ENCODE measurements at places on chromosomes 3 and 15. TPM values are rescaled to one million over a fixed set of nuclear protein-coding genes. Genes with fewer than 3 reads are reported as not detected.

- no peak for DNase-seq
Observed at GRCh38 chr15:39642011-39642640, 61.2 kb downstream of the THBS1 start.

DNA sequence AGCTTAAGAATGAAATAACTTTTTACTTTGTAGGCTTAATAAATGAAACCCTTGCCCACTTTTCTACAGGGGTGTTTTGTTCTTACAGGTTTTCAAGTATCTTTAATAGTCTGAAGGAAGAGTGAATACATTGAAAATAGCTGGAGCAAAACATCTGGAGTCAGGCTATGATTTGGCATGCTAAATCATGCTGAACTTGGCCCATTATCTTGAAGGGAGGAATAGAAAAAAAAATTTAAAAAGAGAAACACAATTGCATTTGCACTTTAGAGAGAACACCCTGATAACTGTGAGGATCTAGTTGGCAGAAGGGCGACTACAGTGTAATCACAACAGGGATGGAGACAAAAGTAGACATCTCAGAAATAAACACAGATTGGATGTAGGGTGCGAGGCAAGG lies 1.8 kb upstream of the IQGAP1 start:
- no peak for DNase-seq

- no peak for DNase-seq
Observed at GRCh38 chr15:26564361-26564760, 208.5 kb downstream of the GABRB3 start.

DNA sequence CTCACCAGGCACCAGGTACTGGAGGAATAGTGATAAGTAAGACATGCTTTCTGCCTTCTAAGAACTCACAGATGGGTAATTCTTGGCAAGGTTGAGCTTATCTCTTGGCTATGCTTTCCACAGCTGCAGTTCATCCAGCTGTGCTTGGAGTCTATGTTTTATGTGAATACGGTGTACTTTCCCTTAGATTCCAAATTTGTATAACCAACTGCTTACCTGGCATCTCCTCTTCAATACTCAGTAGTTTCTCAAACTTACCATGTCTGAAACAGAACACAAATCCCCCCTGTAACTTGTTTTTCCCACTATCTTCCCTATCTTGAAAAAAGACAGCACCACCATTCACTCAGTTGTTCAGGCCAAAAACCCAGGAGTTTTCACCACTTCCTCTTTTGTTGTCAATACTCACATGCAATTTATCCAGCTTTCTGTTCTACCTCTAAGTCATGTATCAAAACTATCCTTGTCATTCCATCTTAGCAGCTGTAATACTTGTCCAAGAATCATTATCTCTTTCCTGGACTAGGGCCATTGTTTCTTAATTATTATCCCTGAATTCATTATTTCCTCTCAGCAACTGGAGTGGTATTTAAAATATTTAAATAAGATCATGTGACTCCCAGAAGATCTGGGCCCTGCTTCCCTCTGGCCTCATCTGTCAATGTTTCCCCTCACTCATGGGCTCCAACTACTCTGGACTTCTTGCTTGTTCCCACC lies 32.6 kb downstream of the COL6A5 start:
- DNase-seq, result no peak

The CLSTN2 gene
- total RNA-seq, result 20.7 TPM

The PYGO1 gene
- 29.3 TPM for total RNA-seq

DNA sequence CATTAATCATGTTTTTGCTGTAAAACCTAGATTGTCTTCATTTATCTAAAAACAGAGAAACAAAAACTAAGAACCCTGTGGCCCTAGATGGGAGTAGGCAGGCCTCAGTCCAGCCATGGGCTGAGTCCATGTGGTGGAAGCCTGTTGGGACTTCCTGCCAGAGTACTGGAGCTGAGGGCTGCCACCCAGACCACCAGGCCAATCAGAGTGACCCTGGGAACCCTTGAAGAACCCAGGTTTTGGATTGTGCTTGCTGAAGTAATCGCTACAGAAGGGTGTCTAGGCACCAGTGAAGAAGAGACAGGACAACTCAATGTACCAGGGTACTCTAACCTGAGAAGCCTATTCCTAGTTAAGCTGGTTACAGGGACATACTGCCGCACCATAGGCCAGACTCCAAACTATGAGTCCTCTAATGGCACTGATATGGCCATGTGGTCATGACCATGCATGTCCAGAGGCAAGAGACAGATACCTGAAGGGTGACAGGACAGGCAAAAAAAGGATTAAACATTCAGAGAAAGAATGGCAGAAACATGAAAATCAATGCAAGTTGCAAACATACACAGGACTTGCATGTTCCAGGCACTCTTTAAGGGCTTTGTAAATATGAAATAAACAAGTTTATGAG lies 12.9 kb downstream of the CSRNP1 start:
- DNase-seq, result no peak

DNA sequence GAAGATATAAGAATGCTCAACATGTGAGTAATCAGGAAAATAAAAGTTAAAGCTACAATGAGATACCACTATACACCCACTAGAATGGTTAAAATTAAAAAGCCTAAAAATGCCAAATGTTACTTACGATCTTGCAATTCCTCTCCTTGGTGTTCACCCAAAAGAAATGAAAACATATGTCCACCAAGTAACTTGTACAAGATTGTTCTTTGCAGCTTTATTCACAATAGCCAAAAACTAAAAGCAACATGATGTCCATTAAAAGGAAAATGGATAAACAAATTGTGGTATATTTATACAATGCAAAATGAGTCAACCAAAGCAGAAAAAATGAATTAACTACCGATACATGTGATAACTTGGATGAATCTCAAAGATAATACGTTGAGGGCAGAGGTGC lies 301.6 kb upstream of the THBS1 start:
- no peak for DNase-seq

DNA sequence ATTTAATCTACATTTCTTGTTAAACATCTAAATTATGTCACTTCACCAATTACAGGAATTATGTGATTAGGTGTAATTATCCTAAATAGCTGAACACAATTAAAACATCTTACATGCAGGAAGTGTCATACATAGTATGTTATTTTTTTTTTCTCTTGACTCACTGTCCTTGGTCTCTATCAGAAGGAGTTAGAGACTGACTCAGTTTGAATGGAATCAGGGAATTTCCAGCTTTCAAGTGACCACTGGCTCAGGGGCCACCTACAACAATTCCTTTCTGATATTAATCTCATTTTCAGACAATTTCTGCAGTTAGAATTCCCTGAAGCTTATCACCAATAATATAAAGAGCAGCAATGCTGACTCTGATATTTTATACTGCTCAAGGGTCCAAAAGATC lies 400.7 kb downstream of the ROBO1 start:
- no peak for DNase-seq

GRCh38 chr15:59039225-59039624 lies 51.8 kb downstream of the RNF111 start:
- no peak for DNase-seq

The ARGFX gene
- not detected for total RNA-seq

DNA sequence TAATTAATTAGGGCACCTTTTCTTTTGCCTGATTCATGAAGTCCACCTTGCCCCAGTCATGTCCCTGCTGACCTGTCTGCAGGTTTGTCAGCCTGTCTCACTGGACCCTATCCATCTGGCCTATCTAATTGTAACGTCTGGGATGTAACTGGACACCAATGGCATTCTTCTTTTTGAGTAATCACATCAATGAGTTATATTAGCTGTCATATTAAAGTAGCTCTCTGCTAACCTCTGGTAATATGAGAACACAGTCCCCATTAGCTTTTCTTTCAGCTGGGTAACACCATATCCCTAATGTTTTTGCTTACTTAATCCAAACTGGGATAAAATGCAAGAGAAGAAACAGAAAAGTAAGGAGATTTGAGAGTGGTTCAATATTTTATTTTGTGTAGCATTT lies 166.2 kb upstream of the VEPH1 start:
- no peak for DNase-seq

DNA sequence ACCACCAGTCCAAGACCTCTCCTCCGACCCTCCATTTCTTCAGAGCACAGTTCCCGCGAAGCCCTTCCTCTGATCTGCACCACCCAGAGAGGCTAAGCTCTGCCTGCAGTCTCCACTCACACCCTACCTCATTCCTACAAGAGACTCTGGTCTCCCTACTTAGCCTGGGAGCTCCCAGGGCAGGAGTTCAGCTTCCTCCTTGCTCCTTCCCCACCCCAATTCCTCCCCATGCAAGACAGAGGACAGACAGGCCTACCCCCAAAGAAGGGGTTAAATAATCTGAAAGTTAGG lies 12.6 kb upstream of the VIPR1 start:
- DNase-seq, result no peak

Measured in spinal cord (tissue), 10 donors.